ENCODE measurements at places on chromosomes 13 and 19. TPM values are rescaled to one million over a fixed set of nuclear protein-coding genes. Genes with fewer than 3 reads are reported as not detected.

PGLYRP1 gene
- total RNA-seq = not detected

DNA sequence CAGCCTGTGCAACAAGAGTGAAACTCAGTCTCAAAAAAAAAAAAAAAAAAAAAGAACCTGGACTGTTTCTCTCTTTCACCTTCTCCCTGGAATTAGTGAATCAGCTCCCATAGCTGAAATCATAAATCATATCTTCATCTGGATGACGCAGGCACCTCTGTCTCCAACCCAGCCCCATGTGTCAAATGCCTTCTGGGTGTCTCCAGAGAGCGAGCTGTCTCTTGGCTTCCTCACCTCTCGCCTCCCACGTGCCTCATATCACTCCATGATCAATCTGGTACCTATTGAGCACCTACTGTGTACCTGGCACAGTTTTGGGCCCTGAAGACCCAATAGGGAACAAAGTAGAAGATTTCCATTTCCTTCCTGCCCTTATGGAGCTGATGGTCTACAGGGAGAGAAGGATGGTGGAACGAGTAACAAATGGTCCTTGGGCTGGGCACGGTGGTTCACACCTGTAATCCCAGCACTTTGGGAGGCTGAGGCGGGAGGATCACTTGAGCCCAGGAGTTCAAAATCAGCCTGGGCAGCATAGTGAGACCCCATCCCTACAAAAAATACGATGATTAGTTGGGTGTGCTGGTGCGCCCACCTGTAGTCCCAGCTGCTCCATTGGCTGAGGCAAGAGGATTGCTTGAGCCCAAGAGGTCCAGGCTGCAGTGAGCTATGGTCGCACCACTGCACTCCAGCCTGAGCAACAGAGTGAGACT, 2.5 kb downstream of the HSD11B1L start:
- H3K36me3 ChIP-seq = no peaks in the 10 kb centered on the region
- H3K27ac ChIP-seq = no peak overlapping the region
- H3K4me3 ChIP-seq = no peak overlapping the region

GRCh38 chr19:28687296-28687695, 525.7 kb downstream of the UQCRFS1 start:
- no peaks in the 10 kb centered on the region for H3K4me1 ChIP-seq
- H3K27me3 ChIP-seq = no peaks in the 10 kb centered on the region
- H3K4me3 ChIP-seq = no peak overlapping the region

NFKBIB gene
- 13.8 TPM for total RNA-seq

PIH1D1 gene
- total RNA-seq = 94.9 TPM

SLITRK6 gene
- total RNA-seq = not detected

DNA sequence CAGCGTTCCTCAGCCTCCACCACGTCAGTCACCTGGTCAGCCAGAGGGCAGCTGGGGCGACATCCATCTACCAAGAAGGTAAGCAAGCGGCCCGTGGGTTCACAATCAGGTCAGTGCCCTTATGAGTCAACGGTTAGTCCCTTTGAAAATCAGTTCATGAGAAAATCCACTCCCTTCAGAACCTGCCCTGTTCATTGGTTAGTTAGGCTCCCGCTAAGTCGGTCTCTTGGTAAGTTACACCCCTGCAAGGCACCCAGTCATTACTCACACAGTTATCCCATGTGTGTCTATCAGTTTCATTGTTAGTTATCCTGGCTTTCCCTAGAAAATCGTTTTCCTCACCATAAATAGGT, 564 bp downstream of the SIGLECL1 start:
- no peak overlapping the region for H3K4me3 ChIP-seq
- no peak for DNase-seq
- no peaks in the 10 kb centered on the region for H3K36me3 ChIP-seq
- H3K4me1 ChIP-seq = no peaks in the 10 kb centered on the region
- H3K27ac ChIP-seq = no peak overlapping the region
- 0 out of 3 replicates have a peak, but pooled peaks cover 3% of the 10 kb centered on the region for H3K27me3 ChIP-seq

DNA sequence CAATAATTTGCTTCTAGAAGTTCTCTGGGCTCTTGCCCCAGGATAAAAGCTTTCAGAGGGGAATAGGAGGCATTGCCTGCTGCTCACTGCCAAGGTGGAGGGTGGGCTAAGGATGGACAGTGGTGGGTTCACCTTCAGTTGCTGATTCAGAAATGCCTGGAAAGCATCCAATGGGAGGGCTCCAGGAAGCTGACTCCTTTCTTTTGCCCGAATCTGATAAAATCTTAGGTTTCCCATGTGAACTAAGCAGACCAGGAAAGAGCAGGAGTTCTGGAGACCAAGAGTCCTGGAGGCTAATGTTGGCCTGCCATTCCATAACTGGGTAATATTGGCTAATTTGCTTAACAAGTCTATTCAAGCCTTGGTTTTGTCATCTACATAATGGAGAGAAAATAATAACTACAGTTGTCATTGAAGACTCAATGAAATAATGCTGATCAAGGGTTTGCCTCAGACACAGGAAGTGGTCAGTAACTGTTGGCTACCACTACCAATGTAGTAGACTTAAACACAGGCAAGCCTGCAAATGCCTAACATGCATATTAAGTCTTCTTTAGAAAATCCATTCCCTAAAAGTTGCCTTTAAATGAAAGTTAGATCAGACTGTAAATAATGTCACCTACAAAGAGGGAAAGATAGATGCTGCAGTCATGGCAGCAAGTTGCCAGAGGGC, 528.4 kb upstream of the NBEA start:
- DNase-seq = no peak
- H3K4me3 ChIP-seq = no peak overlapping the region
- H3K36me3 ChIP-seq = no peaks in the 10 kb centered on the region
- no peaks in the 10 kb centered on the region for H3K27me3 ChIP-seq
- H3K27ac ChIP-seq = no peak overlapping the region

DNA sequence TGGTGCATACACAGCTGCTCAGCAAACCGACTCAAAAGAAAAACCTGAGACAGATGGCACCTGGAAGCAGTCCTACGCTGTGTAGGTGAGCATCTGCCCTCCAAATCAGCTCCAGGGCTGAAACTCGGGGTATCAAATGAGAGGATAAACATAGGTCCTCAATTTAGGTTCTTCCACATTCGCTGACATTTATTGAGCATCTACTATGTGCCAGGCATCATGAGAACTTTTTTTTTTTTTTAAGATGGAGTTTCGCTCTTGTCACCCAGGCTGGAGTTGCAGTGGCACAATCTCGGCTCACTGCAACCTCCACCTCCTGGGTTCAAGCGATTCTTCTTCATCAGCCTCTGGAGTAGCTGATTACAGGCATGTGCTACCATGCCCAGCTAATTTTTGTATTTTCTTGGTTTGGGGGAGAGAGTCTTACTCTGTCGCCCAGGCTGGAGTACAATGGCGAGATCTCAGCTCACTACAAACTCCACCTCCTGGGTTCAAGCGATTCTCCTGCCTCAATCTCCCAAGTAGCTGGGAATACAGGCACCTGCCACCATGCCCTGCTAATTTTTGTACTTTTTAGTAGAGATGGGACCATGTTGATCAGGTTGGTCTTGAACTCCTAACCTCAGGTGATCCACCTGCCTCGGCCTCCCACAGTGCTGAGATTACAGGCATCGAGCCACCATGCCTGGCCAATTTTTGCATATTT, 13.4 kb downstream of the QPCTL start:
- H3K27ac ChIP-seq = no peak overlapping the region
- DNase-seq = no peak
- no peaks in the 10 kb centered on the region for H3K27me3 ChIP-seq

VSTM1 gene
- total RNA-seq = not detected

DNA sequence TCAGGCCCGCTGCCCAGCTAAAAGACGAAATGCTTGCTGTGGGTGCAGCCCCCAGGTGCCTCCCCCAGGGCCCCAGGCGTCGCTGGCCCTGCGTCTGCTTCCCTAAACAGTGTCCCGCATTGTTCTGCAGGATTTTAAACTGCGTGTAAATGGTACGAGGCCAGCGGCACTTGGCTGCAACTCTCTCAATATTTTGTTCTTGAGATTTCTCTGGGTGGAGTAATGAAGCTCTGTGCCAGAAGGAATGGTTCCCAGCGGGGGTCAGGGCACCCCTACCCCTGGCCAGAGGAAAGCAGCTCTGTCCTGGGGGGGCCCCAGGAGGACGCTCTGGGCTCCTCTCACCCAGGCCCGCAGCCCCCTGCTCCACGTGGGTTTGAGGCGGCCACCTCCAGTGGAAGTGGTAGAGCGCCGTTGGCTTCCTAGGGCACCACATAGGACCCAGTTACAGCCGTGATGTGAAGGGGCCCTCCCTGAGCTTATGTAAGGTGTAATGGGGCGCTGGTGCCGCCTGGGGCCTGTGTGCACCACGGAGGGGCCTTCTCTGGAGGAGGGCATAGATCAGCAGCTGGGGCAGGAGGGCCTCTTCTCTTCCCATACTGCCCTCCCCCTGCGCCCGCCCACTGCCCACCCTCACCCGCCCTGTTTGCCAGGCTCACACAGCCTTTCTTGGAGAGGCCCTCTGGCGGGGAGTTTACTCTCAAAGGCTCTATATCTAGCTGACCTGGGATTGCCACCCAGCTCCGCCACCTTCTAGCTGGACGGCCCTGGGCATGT, 19.8 kb downstream of the PAK4 start:
- peaks cover 68% of the 10 kb centered on the region for H3K4me1 ChIP-seq
- DNase-seq = peak; percentile 86
- H3K36me3 ChIP-seq = peaks cover 7% of the 10 kb centered on the region
- H3K27ac ChIP-seq = peak overlapping the region; percentile 89
- H3K4me3 ChIP-seq = peak overlapping the region; percentile 67
- H3K27me3 ChIP-seq = no peaks in the 10 kb centered on the region

GRCh38 chr19:36169084-36169760, 17.0 kb upstream of the COX7A1 start:
- H3K4me3 ChIP-seq = no peak overlapping the region
- no peak for DNase-seq
- 0 out of 2 replicates have a peak, but pooled peaks cover 10% of the 10 kb centered on the region for H3K4me1 ChIP-seq
- no peaks in the 10 kb centered on the region for H3K27me3 ChIP-seq
- no peaks in the 10 kb centered on the region for H3K36me3 ChIP-seq

DNA sequence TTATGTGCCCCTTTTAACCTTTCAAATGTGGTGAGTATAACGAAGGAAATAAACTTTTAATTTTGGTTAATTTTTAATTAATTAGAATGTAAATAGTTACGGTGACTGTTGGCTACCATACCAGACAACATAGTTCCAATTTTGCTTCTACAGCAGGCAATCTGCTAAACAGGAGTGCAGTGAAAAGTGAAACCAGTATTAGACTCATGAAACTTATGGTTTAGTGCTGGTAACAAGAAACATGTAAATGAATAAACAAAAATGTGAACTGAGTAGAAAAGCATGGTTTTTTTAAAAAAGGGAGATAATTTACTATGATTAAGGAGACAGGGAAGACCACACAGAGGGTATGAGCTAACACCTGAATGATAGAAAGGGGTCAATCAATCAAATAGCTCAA, 478.4 kb downstream of the PCDH9 start:
- no peaks in the 10 kb centered on the region for H3K4me1 ChIP-seq
- DNase-seq = no peak
- no peaks in the 10 kb centered on the region for H3K27me3 ChIP-seq
- H3K36me3 ChIP-seq = no peaks in the 10 kb centered on the region
- no peak overlapping the region for H3K4me3 ChIP-seq
- H3K27ac ChIP-seq = no peak overlapping the region

DNA sequence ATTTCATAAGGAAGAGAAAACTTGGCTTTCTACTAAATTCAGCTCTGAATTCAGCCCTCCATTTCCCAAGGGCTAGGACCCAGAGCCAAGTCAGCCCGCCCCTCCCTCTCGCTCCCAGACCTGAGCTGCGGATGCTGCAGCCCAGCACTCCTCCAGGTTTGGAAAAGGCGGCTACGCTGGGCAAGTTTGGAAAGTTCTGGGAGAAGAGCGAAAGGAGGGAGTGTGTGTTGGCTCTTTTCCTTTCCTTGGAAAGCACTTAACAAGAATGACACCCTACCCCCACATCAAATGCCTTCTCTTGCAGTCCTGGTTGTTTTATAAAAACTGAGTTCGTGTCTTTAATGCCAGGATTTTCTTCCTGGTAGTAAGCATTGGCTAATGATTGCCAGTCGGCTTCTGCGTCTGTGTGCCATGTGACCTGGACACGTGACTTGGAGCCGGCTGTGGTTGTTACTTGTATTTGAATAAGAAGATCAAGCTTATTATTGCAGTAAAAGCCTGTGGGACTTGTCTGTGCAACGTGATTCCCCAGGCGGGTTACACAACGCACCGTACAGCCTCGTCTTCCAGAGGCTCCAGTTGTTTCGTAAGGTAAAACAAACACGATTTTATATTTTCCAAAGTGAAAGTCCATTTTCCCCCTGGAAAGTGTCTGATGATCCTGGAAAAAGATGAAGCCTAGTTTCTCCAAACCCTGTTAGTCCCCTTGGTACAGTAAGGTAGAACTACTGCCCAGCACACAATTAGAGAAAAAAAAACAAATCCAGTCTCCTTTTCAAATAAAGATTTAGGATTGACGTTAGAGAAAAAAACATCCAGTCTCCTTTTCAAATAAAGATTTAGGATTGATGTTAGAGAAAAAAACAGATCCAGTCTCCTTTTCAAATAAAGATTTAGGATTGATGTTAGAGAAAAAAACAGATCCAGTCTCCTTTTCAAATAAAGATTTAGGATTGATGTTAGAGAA, 26.8 kb upstream of the UBE2L5 start:
- H3K4me1 ChIP-seq = peaks cover 79% of the 10 kb centered on the region
- peak overlapping the region; percentile 95 for H3K27ac ChIP-seq
- no peaks in the 10 kb centered on the region for H3K36me3 ChIP-seq
- H3K4me3 ChIP-seq = peak overlapping the region; percentile 59
- H3K27me3 ChIP-seq = no peaks in the 10 kb centered on the region

ANGPTL8 gene
- 27.3 TPM for total RNA-seq

DNA sequence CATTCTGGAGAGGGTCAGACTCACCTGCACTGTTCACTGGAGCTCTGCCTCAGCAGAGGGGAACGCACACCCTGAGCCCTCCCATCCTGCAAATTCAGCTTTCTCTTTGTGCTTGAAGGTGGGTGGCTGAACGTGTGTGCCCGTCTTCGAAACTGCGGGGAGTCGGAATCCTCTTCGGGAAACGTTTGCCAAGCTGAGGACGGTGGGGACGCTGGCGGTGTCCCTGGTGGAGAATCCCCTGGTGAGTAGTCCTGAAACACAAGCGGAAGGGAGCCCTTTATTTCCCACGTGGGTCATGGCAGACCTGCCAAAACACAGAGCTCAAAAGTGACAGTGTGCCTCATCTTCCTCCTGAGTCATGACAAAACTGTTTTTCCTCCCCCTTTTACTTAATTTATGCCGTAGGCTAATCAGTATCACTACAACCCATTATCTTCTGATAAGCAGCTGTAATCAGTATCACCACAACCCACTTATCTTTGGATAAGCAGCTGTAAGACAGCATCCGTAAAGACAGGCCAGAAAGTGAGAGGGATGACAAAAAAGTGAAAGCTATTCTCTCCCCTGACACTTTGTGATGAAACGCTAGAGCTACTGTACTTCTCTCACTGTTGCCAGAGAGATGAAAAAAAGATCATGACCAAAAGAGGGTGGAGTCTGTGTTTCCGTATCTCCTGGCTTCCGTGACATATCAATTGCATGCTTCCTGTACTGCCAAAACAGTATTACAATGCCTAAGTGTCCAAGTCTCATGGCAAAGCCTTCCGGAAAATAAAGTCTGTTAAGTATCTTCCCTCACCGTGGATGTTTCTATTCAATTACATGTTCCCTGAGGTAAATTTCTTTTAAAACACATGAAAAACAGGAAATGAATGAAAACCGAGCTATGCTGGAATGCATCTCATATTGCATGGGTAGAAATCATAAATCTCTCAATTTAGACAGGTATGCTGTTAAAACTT, 155.5 kb downstream of the TBC1D4 start:
- no peaks in the 10 kb centered on the region for H3K27me3 ChIP-seq
- peaks cover 6% of the 10 kb centered on the region for H3K36me3 ChIP-seq
- H3K4me1 ChIP-seq = peaks cover 35% of the 10 kb centered on the region
- H3K4me3 ChIP-seq = no peak overlapping the region
- no peak for DNase-seq
- no peak overlapping the region for H3K27ac ChIP-seq

GRCh38 chr13:23570921-23571315, 706 bp downstream of the TNFRSF19 start:
- H3K4me1 ChIP-seq = peaks cover 70% of the 10 kb centered on the region
- DNase-seq = peak; percentile 51
- no peaks in the 10 kb centered on the region for H3K27me3 ChIP-seq
- H3K27ac ChIP-seq = peak overlapping the region; percentile 84
- no peaks in the 10 kb centered on the region for H3K36me3 ChIP-seq
